Dermis lymphatic vessel endothelial cell (primary cell): ENCODE measurements at places on chromosomes 5 and 9. TPM values are rescaled to one million over a fixed set of nuclear protein-coding genes. Genes with fewer than 3 reads are reported as not detected.

Gene SPINK7
- not detected in 2 replicates for total RNA-seq

Gene ZCCHC9
- total RNA-seq = 13.9 and 19.9 TPM in 2 replicates

Gene CFAP77
- total RNA-seq = 0.22 and 0.34 TPM in 2 replicates

Gene GABRA6
- not detected in 2 replicates for total RNA-seq

Gene COL15A1
- 0.33 and 0.34 TPM in 2 replicates for total RNA-seq

Gene MLLT3
- 4.1 and 10.6 TPM in 2 replicates for total RNA-seq

Gene FTMT
- not detected in 2 replicates for total RNA-seq

Gene PCDHGA6
- total RNA-seq = 2.4 and 2.9 TPM in 2 replicates

Gene PTAR1
- total RNA-seq = 59.4 and 70.1 TPM in 2 replicates

Gene WNT8A
- not detected in 2 replicates for total RNA-seq

Gene DOK3
- total RNA-seq = 1.4 and 2.1 TPM in 2 replicates

Gene LCN1
- not detected in 2 replicates for total RNA-seq

Gene GPRIN1
- total RNA-seq = 3.9 and 4.3 TPM in 2 replicates

Gene SLC36A2
- not detected in 2 replicates for total RNA-seq

Gene FIBCD1
- total RNA-seq = not detected in 2 replicates

Gene PHF24
- total RNA-seq = under 0.01 TPM in 1 of 2 replicates, not detected in the other

Gene PCDHGA8
- 0.54 and 1.5 TPM in 2 replicates for total RNA-seq

Gene C9
- total RNA-seq = 0.09 and 0.11 TPM in 2 replicates

Gene CCDC192
- not detected in 2 replicates for total RNA-seq

Gene MACROH2A1
- total RNA-seq = 139 and 170 TPM in 2 replicates

Gene RLN1
- not detected in 2 replicates for total RNA-seq

Gene CDH6
- 0.22 TPM in 1 of 2 replicates, not detected in the other for total RNA-seq

Gene PLK2
- total RNA-seq = 352 and 902 TPM in 2 replicates

Gene SOHLH1
- total RNA-seq = not detected in 2 replicates

Gene PLPP7
- total RNA-seq = 2.1 and 2.6 TPM in 2 replicates
